D341Med (cell line): ENCODE measurements at places on chromosomes 3 and 15.

DNA sequence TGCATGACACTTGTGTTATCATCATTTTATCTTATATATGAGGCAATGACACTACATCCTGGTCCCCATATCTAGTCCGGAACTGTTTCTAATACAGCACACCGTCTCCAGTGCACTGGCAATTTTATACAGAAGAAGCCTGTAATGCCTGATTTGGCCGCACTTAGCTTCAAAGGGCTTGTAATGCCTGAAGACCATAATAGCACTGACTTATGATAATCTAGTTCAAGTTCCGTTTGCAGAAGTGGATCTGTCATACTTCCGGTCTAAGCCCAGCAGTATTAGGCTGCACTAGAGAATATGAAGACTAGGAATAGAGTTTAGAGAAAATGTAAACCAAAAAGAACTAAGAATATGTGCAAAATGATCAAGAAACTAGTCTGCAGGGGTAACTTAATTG is 1.3 kb downstream of the BNIP2 start:
- no peak for DNase-seq

- DNase-seq: no peak
These were observed 3.4 kb downstream of the FLNB start for GRCh38 chr3:58011580-58011979.

GRCh38 chr3:10106919-10107318 is 1.1 kb downstream of the FANCD2OS start:
- no peak for DNase-seq

- DNase-seq: no peak
These were observed 134.2 kb downstream of the FNDC3B start for GRCh38 chr3:172173316-172174254.

DNA sequence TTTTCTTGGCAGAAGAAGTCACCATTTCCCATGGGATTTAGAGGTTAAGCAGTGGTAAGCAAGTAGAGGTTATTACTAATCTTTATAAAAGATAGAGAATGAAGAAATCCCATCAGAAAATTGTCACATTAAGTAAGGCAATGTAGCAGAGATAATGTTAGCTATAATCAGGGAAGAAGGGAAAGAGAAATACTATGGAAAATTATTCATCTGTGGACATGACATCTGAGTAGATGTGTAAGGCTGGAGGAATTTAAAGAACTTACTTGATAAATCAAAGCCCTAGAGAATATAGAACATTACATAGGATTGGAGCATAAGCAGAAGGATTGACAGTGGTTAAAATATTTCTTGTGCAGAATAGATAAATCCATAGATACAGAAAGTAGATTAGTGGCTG is 553.1 kb upstream of the CBLB start:
- DNase-seq: no peak

DNA sequence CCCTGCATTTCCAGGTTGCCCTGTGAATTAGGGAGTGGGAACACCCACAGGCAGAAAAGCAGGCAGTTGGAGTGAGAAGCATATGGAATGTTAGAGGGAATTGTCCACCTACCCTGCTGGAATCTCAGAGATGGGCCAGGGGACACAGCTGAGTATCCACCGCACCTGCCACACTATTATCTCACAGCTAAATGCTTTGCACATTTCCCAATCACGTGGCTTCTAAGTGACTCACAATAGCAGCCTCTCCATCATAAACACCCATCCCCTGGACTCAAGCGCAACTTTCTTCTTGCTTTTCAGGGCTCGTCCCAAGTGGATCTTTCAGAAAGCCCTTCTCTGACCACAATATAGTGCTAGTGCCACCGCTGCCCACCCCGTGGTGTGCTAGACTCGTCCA is 389.0 kb upstream of the LMCD1 start:
- no peak for DNase-seq

DNA sequence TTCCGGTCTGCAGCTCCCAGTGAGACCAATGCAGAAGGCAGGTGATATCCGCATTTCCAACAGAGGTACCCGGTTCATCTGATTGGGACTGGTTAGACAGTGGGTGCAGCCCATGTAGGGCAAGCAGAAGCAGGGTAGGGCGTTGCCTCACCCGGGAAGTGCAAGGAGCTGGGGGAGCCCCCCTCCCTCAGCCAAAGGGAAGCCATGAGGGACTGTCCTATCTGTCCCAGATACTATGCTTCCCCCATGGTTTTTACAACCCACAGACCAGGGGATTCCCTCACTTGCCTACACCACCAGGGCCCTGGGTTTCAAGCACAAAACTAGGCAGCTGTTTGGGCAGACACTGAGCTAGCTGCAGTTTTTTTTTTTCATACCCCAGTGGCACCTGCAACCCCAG is 71.8 kb downstream of the CPNE4 start:
- no peak for DNase-seq

DNA sequence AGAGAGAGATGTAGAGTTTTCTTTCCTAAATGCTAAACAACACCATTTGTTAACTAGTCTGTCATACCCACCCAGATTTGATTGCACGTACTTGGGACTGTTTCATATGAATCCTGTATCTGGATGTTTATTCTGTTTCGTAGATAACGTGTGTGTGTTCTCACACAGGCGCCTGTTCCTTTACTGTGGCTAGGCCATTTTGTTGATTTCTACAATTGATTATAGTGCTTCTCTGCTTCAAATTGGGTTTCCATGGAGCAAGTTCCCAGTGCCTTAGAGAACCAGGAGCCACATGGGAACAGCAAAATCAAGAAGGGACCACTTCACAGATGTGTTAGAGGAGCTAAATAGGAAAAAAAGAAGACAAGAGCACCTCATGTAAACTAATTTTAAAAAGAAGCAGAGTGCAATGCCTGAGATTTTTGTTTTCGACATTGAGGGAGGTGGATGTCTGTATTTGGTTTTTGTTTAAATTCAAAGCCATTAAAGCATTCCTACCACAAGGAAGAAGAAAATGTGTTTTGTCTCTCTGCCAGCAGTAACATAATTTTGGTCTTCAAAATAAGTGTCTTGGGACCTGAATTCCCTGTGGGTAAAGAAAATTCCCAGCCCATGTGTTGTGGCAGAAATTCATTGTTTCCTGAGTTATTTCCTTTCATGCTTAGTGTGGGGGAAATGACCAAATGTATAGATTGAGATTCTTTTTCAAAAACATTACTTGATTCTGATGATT is 424.0 kb upstream of the C2CD4B start:
- DNase-seq: no peak

DNA sequence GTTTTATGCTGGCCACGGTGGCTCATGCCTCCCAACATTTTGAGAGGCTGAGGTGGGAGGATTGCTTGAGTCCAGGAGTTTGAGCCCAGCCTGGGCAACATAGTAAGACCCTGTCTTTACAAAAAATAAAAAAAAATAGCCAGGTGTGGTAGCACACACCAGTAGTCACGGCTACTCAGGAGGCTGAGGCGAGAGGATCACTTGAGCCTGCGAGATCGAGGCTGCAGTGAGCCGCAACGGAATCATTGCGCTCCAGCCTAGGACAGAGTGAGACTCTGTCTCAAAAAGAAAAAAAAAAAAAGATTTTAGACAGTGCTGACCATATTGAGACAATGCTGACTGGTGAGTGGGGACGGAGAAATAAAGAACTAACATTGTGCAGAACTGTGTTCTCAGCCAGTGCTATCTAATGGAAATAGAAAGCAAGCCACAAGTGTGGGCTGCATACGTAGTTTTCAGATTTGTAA is 67.2 kb downstream of the ST6GAL1 start:
- DNase-seq: no peak

- no peak for DNase-seq
These were observed 109.1 kb upstream of the SKOR1 start for GRCh38 chr15:67716171-67716570.

DNA sequence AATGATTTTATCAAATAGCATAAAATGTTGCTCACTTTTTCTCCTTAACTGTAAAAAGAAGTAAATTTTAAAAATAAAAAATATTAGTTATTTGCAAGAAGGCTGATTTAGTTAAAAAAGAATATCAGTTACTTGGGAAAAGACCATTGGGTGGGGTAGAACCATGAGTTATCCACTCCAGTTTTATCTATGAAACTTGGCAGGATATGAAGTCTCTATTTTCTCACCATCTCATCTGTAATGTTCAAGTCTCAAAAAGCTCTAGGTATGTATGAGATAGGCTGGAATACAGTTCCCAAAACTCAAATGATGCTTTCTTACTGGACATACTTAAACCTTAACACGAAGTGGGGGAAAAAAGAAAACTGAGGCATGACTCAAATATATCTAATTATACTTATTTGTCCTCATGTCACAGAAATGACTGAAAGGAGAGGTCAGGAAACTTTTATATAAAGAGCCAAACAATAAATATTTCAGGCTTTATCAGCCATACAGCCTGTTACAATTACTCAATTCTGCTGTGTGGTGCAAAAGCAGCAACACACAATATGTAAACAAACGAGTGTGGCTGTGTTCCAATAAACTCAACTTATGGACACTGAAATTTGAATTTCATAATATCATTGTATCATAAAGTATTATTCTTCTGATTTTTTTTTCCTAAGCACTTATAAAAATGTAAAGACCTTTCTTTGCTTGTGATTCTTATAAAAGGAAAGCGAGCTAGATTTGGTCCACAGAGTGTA is 131.8 kb downstream of the TBL1XR1 start:
- no peak for DNase-seq

DNA sequence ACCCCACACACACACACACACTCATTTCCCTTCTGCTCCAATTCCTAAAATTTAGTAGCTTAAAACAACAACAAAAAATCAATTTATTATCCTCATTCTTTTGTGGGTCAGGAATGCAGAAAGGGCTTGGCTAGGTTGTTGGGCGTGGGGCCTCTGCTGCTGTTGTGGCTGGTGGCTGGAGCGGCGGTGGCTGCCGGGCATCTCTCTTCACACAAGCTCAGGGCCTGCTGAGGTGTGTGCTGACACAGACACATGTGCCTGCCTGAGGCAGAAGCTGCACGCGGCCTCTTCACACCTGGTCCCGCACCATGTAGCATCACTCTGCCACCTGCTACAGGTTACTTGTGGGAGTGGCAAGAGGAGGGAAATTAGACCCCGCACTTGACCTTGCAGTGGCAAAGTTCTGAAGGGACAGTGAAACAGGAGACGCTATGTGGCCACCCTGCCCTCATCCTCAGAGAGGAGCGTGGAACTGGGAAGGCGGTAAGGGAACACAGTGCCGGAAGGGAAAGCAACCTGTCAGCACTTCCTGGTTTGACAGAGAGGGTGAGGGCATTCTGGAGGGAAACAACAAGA is 64.0 kb upstream of the PRR20G start:
- no peak for DNase-seq

- DNase-seq: no peak
These were observed 589.3 kb upstream of the KCNMB2 start for GRCh38 chr3:177946936-177947335.

GRCh38 chr3:45003406-45003805 is 22.7 kb upstream of the CLEC3B start:
- no peak for DNase-seq

DNA sequence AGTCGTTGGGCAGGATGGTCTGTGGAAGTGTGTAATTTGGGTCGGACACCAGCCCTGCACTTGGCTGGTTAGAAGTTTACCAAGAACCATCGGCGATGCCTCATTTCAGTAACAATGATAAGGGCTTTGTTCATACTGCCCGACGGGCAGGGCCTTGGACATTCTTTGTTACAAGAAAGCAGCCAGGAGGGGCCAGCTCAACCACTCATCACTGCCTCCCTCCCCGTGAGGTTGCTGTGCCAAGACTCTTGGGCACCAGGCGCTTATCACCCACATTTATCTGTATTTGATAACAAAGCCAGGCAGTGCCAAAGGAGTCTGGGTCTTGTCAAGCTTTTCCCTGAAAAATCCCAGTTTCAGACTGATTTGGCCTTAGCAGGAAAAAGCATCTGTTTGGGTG is 235.0 kb downstream of the ADAMTS17 start:
- no peak for DNase-seq
